ENCODE measurements at places on chromosomes 11 and 22.

- DNase-seq, result peak; percentile 97
Measured at GRCh38 chr11:9765320-9766101, 101.6 kb downstream of the SWAP70 start.

GRCh38 chr22:19896665-19897355, 42.1 kb upstream of the GNB1L start:
- DNase-seq, result peak; percentile 60

GRCh38 chr22:32721328-32722180, 80.0 kb upstream of the TIMP3 start:
- DNase-seq, result no peak

DNA sequence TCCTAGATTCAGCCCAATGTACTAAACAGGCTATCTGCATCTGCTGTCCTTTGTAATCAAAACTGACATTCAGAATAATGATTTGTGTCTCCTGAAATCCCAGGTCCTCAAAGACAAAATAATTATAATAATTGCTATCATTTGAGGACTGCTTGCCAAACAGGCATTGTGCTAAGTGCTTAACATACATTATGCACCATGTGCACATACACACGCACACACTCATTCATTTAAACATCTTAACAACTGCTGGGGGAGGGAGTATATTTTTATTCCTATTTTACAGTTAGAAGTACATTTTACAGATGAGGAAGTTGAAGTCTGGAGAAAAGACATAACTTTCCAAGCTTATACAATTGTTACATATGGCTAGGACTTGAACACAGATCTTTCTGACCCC, 308.0 kb upstream of the ZC3H12C start:
- DNase-seq, result no peak

DNA sequence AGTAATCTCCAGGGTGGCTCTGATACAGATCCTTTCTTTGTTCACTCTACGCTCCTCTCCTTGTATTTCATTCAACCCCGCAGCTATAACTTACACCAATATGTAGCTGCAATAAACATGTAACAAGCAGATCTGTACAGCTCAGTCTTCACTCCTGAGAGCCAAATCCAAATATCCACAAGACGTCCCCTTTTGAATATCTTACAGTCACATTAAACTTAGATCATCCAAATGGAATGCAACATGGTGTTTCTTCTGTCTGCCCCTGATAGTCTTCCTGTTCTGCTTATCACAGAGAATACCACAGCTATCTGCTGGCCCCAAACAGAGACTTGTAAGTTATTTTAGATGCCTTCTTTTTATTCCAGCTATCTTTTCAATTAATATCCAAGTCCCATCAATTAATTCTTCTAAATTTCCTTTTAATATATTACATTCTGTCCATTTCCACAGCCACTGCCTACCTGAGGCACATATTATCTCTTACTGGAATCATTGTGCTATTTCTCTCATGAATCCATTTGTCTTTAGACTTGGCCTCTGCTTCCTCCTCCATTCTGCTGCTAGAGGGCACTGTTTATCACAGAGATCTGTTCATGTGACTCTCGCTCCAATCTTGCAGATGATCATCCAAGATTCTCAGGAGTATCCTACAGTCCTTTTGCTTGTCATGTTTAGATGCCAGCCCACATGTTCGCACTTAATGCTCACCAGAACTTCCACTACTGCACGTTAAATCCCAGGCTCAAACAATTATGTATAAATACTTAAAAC, 908.6 kb downstream of the NTM start:
- DNase-seq, result peak; percentile 47

DNA sequence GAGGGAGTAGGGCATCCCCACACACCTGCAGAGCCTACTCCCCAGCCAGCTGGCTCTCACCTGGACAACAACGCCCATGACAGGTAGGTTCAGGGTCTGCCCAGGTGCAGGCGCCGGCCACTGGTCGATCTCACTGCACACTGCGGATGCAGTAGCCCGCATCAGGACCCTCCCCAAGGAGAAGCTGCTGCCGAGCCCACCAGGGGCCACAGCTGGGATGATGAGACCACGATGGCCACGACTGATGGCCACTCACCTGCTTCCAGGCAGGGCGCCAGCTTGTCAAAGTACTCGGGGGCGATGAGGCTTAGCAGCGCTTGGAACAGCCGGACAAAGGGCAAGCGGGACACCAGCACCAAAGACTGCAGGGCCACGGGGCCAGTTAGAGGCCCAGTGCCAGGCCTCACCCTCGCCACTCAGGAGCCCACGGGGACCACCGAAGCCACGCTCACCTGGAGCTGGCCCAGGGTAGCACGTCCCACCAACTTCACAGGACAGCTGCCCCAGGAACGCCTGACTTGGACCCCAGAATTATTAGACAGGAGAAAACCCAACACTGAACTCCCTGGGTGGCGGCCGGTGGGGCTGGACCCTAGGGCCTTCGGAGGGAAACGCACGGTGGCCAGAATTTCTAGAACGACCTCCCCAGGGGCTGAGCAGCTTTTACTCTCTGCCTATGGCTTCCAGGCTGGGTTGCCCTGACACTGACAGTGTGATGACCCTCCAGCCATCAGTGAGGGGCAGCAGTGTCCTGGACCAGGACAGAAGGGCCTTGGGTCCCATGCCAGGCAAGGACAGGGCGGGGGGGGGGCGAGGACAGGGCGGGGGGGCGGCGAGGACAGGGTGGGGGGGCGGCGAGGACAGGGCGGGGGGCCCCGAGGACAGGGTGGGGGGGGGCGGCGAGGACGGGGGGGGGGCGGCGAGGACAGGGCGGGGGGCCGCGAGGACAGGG, 8.9 kb upstream of the PLXNB2 start:
- no peak for DNase-seq

DNA sequence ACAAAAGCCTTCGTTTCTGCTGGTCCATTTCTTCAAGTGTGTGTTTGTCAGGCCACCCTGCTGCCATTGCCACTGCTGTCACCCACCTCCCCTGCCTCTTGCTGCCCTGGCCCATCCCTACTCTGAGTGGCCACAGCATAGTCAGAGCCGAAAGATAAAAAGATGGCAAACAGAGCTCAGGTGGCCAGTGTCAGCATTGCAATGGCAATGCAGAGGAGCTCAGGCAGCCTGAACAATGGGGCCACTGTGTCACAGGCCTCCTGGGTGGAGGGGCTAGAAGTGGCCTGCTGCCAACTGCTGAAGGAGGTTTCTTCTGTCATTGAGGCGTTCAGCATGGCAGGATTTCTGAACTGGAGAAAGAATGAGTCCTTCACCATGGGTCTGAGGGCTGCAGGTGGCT, 137.1 kb downstream of the CSNK2A3 start:
- DNase-seq, result no peak

- peak; percentile 90 for DNase-seq
Measured at GRCh38 chr11:115409691-115410220, 94.5 kb downstream of the CADM1 start.

DNA sequence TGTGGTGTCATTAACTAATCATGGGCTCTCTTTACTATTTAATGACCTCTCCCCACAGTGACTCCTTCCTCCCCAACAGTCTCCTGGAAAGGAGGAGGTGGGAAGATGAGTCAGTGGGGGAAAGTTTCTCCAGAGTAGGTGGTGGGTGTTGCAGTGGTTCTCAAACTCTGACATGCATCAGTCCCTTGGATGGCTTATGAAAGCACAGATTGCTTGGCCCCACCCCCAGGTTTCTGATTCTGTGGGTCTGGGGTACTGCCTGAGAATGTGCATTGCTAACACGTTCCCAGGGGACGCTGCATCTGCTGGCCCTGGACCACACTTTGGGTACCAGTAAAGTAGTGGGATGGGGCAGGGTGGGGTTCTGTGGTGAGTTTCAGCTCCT, 9.8 kb downstream of the CD82 start:
- no peak for DNase-seq

GRCh38 chr22:46027211-46028105, 50.5 kb upstream of the WNT7B start:
- DNase-seq, result peak; percentile 43

GRCh38 chr11:7600205-7600775, 73.0 kb downstream of the CYB5R2 start:
- DNase-seq, result no peak

GRCh38 chr11:104573441-104573990, 324.7 kb downstream of the CASP12 start:
- peak; percentile 60 for DNase-seq

DNA sequence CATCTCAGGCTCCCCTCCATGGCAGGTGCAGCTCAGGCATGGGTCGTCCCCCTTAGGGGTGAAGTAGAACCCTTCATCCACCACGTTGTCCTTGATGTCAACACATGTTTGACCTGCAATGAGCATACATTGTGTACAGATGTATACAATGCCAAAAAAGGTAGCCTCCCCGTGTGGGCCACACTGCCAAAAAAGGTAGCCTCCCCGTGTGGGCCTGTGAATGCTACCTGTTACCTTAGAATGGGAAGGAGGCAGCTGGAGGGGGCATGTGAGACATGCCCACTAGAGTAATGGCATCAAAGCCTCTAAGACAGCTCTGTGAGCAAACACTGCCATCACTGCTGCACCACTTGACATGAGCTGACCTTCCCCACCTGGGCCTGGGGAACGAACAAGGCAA, 73.7 kb downstream of the DGCR2 start:
- no peak for DNase-seq

DNA sequence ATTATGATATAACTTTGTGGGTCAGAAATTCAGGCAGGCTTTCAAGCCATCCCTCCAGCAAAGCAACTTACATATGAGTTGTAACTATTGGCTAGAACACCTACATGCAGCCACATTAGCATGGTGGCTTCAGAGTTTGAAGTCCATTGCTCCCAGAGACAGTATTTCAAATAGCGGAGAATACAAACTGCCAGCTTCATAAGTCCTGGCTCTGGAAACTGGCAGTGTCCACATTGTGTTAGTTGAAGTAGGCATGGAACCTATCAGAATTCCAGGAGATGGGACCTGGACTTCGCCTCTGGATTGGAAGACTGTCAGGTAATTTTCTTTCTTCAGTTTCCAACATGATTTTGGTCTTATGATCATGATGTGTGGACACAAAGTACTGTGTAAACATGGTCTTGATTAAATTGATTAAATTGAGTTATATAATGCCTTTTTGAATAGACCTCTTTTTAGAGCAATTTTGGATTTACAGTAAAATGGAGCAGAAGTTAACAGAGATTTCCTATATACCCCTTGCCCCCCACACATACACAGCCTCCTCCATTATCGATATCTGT, 209.9 kb upstream of the NAV2 start:
- DNase-seq, result no peak

DNA sequence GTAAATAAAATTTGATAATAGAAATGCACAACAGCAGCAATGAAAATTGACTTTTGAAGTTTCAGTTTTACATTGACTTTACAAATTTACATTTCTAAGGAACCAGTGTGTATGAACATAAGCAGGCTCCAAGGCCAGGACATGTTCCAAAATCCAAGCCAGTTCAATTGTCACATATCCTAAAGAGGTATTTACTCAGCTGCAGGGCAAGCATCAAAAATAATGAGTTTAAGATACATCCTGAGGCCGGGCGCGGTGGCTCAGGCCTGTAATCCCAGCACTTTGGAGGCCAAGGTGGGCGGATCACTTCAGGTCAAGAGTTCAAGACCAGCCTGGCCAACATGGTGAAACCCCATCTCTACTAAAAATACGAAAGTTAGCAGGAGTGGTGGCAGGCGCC, 39.0 kb upstream of the AKIP1 start:
- DNase-seq, result peak; percentile 70

- no peak for DNase-seq
Measured at GRCh38 chr11:86726118-86726753, 53.8 kb upstream of the ME3 start.

DNA sequence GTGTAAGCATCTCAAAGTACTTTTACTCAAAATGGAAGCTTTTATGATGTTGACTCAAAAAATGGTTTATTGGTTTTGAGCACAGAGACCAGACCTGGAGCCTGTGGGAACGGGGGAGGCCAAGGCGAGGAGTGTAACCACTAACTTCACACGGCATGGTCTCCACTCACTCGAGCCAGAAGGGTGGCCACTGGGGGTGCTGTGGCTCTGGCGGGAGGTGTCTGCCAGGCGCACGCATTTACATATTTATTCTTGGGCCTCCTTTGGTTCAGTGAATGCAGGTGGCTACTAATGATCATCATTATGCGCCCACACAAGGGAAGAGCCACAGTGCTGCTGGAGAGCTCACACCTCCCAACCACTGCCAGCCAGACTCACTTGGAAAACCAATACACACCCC, 64.6 kb downstream of the FLRT1 start:
- no peak for DNase-seq

GRCh38 chr11:112339566-112339965, 78.9 kb upstream of the PLET1 start:
- DNase-seq, result no peak

DNA sequence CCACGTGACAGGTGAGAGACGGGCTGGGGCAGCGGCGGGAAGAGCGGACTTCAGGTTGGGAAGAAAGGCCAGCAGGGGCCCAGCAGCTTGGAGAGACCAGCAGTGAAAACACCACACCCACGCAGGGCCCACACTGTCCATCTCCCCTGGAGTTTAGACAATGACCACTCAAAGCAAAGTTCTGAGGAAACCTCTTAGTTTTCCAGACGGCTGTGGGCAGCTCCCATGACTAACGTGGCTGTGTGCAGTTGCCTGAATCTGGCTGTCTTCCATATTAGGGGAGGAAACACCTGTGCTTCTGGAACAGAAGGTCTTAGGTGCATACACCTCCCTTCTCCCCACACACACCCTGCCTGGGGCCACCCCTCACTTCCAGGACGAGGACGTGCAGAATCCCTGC, 70.6 kb upstream of the TTLL12 start:
- peak; percentile 33 for DNase-seq

GRCh38 chr11:15745266-15745665, 611.1 kb downstream of the SOX6 start:
- DNase-seq, result no peak

DNA sequence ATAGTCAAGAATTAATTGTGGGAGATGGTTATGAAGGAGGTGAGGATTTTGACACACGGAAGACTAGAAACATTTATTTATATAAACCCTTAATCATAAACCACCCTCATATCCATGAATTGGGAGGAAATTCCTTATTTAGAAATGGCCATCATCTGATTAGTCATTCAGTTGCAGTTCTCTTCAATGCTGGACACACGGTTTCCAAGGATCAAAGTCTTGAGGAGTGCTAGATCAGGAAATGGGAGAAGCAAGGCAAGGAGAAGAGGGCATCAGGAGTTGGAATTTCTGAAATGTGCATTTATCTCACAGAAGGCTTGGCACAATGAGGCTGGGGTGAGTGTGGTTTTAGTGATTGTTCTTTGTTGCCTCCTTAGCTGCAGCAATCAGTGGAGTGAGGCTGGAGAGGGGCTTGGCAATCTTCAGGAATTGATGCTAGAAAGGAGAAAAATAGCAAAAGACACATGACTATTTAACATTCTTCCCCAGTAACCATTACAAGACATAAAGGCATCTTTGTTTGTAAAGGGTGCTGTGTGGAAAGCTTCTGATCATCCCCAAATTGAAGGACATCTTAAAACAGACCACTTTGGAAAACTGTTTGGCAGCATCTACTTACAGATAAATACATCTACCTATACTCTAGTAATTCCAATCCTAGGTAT, 21.6 kb upstream of the GDPD4 start:
- DNase-seq, result no peak

Measured in muscle of leg (tissue), 16 donors.